ENCODE measurements at places on chromosomes 16 and 17.

DNA sequence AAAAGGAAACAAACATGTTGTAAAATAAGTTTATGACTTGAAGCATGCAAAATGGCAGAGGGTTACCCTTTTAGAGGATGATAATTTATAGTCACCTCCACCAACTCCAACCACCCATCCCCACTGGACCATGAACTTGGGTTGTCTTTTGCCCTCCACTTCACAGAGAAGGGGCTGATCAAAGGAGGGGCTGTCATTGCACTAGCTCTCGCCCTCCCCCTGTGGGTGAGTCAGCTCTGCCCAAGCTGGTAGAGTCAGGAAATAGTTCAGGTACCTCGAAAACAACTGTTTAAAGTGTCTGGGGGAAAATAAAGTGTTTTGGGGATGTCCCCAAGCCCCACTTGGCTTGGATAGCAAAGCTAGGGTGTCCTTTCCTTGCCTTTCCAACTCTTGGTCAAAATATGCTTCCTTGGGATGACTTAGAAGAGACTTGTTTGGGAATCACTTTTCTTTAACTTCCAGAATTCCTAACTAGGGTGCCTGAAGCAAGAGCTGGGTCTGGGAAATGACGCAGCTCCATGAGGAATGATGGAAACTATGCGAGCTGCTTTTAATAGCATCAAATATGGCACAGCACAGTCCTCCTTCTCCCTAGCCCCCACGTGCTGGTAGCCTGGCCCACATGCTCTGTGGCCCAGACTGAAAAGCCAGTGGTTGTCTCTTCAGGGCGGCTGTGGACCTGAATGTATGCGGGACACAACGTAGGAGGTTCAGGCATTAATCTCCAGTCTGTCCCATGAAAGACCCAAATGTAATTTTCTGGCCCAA is 40.7 kb downstream of the TBX4 start:
- no peak for DNase-seq

GRCh38 chr16:67673712-67674580 is 7.3 kb downstream of the C16orf86 start:
- DNase-seq = no peak

- no peak for DNase-seq
These were observed 124.2 kb downstream of the METRNL start for GRCh38 chr17:83203472-83204221.

DNA sequence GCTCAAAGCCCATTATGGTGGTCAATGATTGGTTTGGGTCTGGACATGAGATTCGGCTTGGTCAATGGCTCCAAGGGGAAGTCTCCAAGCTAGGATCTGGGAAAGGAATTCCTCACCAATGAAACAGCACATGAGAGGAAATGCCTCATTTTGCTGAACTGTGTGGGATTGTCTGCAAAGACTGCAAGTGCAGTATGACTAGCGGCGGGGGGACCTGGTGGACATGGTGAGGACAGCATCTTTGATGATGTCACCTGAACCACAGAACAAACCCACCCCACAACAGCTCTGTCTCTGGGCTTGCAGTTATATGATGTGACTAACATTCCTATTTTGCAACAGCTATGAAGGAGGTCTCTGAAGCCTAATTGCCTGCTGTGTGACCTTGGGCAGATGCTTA is 50.6 kb upstream of the NKD1 start:
- no peak for DNase-seq

- no peak for DNase-seq
These were observed 26.1 kb downstream of the ZFPM1 start for GRCh38 chr16:88478889-88479792.

GRCh38 chr17:19271780-19272357 is 34.7 kb downstream of the EPN2 start:
- DNase-seq = no peak

- no peak for DNase-seq
These were observed 7.5 kb downstream of the SLC6A4 start for GRCh38 chr17:30228011-30228410.

GRCh38 chr17:27492470-27492869 is 36.2 kb downstream of the KSR1 start:
- DNase-seq = no peak

DNA sequence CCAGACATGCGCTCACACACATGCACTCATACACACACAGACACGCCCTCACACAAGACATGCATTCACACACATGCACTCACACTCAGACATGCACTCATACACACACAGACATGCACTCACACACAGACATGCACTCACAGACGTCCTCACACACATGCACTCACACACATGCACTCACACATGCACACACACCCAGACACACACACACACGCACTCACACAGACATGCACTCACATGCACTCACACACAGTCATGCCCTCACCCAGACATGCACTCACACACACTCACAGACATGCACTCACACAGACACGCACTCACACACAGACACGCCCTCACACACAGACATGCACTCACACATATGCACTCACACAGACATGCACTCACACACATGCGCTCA is 2.1 kb upstream of the ZNF469 start:
- no peak for DNase-seq
